ENCODE measurements at places on chromosomes 4 and X.

- peak; percentile 67 for DNase-seq
Measured at GRCh38 chr4:122873821-122874593, 47.4 kb downstream of the FGF2 start.

- no peak for DNase-seq
Measured at GRCh38 chr4:3262208-3263052, 13.5 kb downstream of the MSANTD1 start.

DNA sequence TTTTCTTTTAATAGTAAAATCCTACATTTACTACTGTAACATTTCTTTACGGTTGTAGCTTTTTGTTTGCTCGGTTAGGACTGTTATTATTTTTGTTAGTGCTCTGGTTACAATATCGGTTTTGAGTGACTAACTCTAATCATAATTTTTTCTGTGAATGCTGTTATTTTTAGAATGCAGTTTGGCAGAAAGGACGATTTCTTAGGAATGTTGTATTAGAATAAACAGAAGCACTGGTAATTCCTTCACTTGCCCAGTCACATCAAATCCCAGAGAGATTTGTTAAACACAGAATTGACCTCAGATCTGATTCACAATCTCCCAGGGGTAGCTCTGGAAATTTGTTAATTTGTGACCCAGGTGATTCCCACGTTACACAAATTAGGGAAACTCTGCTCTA is 21.7 kb downstream of the DDIT4L start:
- DNase-seq = peak; percentile 80

DNA sequence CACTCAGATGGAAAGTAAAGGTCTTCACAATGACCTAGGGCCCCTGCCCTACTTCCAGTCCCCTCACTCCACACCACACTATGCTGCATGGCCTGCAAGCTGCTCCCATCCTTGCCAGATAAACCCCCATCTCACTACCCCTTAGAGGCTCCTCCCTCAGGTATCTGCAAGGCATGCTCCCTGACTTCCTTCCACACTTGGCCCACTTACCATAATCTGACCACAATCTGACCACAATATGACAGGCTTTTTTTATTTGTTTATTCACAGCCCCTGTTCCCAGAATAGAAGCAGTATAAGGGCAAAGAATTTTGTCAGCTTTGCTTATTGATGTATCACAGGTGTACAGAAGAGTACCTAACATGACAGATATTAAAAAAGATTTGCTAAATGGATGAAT is 124.7 kb downstream of the CAMK2D start:
- peak; percentile 20 for DNase-seq

DNA sequence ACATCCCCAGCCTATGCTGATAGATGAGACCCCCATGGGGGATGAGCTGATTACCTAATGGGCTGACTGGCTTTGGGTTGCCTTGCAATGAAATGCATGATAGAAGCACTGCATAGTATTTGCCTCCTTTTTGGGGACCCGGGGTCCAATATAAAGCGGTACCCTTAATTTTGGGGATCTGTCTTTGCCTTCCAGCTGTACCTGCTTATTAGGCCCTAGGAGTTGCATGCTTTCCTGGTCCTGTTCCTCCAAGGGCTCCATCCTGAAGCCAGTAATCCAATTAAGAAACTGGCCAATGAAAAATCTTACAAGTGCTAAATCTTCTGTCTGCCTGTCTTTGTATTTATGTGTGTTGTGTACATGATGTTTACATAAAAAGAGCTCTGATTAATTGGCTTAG is 791.6 kb downstream of the TRIML1 start:
- DNase-seq = no peak

- no peak for DNase-seq
Measured at GRCh38 chr4:123553733-123554637, 157.4 kb downstream of the SPRY1 start.

DNA sequence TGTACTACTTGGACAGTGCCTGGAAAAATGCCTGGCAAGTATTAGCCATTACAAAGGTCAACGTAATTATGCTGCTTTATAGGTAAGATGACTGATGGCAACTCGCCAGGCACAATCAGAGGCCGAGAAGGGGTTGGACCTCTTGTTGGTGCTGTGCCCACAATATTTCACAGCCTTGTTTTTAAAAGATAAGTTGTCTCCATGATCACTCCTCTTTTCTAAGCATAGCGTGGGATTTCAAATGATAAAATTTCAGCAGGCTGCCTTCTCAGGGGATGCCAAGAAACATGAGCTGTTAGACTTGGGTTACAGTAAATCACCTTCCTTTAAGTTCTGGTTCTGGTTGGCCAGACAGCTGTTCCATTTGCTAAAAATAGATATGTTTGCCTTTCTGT is 26.9 kb downstream of the HOPX start:
- no peak for DNase-seq

GRCh38 chr4:3406021-3406420 is 35.7 kb upstream of the HGFAC start:
- no peak for DNase-seq

DNA sequence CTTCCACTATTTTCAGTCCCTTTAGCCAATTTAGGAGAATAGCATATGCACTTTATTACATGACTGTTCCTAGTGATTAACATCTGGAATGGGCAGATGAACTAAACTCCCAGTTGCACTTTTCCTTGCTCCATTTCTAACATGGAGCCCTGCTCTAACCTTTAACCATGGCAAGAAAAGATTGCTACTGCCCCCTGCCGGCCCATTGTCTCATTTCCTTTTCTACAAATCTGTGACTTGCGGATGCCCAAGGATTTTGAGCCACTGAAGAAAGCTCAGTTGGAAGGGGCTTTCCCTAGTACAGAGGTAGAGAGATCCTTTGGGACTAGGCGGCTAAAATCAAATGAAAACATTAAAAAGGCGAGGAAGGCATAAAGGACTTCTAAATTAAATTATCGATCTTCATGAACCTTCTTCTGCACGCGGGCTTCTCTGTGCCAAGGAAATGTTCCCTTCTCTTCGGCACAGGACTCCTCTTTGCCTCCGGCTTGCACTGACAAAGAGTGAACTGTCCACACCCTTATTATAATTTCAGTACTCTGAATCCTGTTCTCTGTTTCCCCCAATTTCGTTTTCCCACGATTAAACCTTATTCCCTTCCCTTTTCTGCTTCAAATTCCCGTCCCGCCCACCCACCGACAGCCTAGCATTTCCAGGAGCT is 577 bp upstream of the GLRA2 start:
- peak; percentile 45 for DNase-seq

DNA sequence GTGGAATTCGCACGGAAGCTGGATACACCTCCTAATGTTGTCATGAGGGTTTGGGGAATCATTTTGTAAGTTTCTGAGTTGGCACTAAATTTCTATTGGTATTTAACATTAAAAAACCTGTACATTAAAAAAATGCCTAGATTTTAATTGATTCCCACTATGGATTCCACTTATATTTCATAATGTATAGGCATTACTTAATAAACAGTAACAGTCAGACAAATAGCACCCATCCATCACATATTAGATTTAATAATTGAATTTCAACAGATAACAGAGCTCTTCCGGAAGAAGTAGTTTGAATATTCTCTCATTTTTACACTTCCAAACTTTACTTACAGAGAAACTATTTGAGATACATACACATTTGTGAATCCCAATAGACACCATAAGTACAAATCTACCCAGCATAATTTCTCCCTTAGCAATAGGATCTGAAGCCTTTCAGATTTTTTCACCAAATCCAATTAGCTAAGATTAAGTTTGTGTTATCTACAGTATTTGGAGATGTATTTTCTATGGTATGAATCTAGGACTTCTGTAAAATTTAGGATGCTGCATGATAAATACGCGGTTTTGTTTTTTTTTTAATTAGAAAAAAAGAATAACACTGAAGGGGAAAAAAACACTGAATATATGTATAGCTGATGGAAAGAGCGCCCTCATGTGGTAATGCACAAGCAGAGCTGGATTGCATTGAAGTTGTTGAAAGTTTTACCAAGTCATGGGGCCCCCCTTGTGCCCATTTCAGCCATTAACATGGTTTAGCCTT is 12.2 kb upstream of the ODAM start:
- no peak for DNase-seq

DNA sequence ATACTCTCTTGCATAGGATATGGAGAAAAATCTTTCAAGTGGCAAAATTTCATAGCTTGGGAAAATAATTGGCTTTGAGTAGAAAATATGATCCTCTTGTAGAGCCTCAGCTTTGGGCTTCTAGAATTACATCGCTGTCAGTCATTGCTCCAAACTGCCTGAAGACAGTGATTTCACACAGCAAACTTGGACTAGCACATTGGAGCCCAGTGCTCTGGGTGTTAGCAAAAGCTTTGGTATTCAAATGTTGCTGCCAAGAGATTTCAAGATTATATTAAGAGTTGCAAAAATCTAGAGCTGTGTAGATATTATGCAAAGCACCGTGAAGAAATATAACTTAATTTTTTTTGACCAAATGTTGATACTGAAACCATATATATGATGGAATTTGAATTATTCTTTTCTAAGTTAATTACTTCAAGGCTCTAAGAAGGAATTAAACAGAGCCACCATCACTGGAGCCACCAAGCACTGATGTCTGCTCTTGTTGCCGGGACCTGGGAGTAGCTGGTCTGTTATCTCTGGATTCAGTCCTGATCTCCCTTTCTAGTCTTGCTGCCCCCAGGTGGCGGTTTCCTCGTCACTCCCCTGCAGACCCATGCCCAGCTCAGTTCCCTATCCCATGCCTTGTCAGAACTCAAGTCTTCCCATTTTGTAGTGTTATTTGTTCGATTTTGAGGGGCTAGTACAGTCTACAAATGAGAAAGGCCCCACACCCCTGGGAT is 260.7 kb upstream of the SFRP2 start:
- peak; percentile 85 for DNase-seq

DNA sequence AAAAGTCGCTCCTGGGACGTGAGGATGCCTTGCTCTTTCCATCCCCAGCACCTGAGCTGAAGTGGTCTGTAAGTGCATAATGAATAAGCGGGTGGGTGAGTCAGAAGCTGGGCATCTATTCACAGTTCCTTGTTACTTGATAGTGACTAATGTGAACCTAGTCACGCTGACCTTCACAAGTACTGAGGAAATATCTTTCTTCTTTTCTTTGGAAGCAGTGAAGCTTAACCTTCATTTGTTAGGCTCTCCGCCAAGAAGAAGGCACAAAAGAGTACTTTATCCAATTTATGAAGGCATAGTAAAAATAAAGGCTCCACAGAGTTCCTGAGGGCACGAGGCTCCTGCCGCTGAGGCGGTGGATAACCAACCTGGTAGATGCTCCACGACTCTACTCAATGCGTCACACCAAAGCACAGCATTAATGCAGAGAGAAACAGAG is 475.7 kb upstream of the SLIT2 start:
- peak; percentile 59 for DNase-seq

- DNase-seq = peak; percentile 63
Measured at GRCh38 chr4:187171706-187172339, 448.2 kb upstream of the FAT1 start.

DNA sequence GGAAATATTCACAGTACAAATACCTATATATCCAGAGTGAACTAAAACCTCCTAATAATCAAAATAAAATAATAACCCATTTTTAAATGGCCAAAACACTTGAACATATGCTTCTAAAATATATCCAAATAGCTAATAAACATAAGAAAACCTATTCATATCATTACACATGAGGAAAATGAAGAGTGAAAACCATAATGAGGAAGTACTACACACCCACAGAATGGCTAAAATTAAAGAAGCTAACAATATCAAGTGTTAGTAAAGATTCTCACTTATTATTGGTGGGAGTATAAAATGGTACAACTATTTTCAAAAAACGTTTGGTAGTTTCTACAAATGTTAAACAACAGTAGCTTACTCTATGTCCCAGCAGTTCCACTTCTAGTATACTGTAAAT is 92.1 kb downstream of the KLHL13 start:
- DNase-seq = no peak

Measured in AG08395 (cell line).